ENCODE measurements at places on chromosomes 4 and X.
A peak's percentile ranks its signal among the peaks of the same experiment; 100 is the strongest.

GRCh38 chrX:30673884-30674598 is 20.8 kb downstream of the GK start:
- no peak for DNase-seq

DNA sequence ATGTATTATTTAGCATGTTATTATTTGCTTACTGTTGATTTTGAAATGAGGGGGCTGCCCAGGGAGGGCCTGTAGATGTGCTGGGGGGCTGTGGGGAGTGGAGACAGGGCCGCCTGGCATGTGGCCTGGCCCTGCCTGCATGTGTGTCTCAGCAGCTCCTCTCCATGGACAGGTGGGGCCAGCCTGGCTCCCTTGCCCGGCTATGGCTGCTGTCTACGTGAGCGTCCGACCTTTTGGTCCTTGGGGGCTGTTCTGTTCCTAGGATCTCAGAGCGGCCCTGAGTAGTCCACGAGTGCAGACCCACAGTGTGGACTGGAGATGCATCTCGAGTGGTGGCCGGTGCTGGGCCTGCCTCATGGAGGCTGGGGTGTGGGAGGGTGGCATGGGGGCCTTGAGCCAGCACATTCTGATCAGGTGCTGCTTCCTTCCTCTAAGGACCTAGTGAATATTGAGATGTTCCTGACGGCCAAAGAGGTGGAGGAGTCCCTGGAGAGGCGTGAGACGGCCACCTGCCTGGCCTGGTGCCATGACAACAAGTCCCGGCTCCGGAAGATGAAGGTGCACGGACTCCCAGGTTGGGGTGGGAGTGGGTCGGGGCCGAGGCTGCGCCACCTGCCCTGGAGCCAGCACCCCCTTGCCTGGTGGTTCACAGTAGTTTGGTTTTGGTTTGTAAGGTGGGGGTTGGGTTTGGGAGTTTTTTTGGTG is 24.9 kb upstream of the UVSSA start:
- DNase-seq = no peak

- DNase-seq = peak; percentile 15
Measured at GRCh38 chr4:183721207-183722081, 62.4 kb downstream of the TRAPPC11 start.

DNA sequence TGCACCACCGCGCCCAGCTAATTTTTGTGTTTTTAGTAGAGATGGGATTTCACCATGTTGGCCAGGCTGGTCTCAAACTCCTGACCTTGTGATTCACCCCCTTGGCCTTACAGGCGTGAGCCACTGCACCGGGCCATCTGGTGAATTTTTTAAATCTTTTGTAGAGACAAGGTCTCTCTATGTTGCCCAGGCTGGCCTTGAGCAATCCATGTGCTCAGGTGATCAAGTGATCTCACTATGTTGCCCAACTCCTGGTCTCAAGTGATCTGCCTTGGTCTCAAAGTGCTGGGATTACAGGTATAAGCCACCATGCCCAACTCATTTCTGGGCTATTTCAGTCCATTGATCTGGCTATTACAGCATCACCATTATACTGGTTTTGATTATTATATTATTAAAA is 22.2 kb upstream of the GALNT7 start:
- no peak for DNase-seq

- DNase-seq = no peak
Measured at GRCh38 chr4:91769912-91770311, 533.9 kb upstream of the GRID2 start.

- no peak for DNase-seq
Measured at GRCh38 chrX:12141511-12141910, 3.2 kb downstream of the FRMPD4 start.

DNA sequence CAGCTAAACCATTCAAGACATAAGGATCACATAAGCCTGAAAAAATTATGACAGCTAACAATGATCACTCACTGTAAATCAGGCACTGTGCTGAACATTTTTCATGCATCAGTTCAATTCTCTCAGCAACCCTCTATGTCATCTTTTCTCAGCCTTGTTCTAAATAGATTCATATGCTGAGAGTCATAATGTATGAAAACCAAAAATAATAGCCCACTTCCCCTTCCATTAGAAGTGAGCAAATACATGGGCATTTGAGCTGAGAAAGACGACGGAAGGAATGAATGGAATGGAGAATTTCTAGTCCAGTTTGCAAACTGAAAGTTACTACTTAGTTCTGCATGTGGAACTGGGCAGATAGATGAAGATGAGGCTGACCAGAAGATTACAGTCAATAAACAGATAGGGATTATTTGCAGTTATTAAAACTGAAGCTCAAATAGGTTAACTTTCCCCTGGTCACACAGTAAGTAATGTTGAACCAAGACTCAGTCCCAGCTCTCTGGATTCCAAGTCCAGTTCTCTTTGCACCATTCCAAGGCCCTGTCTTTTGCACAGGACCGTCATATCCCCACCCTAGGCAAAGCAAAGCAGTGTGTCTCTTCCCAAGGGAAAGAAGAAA is 1.6 kb upstream of the SH3RF1 start:
- no peak for DNase-seq

GRCh38 chr4:149709640-149710039 is 106.0 kb downstream of the IQCM start:
- no peak for DNase-seq

DNA sequence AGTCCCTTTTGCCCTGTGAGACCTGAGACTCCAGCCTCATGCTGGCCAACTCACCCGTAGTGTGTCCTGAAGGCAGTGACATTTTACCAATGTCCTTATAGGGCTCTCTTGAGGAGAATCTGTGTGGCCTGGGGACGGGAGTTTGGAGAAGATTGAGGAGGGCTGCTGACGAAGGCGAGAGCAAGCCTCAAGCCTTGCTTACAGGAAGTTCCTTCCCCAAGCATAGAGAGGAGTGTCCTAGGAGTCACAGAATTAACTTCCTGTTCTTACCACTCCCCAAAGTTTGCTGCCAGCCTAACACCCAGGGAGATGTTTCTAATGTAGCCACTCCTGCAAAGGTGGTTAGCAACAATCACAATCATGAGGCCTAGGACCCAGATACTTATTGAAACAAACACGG is at the start of gene NXF3:
Gene NXF3, minus strand, starts transcription at position 202 of the 400 bp plus-strand sequence. Its CDS starts 120 bp downstream, at position 82.
- DNase-seq = no peak

DNA sequence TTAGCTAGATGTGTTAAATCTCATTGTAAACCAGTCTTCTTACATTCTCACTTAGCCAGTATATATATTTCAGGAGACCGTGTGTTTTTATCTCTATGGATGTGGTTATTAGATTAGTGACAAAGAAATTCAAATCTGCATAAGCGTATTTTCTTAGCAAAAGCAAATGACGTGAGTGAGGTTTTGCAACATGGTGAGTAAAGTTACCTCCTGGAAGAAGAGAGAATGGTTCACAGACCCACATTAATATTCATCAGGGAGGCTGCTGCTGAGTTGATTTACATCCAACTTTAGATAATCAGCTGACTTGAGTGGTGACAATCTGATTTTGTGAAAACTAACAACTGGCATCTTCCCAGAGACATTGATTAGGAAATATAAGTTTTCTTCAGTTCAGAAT is 589.9 kb upstream of the GALNT7 start:
- DNase-seq = no peak

DNA sequence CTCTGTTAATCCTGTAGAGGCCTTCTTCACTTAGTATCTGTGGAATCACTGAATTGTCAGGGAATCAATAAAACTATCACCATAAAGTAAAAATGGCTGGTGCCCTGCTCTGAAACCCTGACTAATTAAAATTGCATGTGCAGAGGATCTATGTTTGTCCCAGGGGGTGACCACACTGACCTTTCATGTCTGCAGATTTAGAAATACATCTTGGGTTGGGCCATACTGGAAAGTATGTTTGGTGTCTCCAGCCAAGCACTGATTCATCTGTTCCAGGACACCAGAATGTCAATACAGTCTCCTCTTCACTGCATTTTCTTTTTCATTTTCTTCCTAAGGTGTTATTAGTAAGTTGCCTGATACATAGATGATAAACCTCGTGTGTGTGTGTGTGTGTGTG is 490.9 kb upstream of the INTU start:
- DNase-seq = no peak

GRCh38 chr4:74331944-74332343 is 23.7 kb downstream of the EPGN start:
- DNase-seq = no peak

- DNase-seq = no peak
Measured at GRCh38 chr4:18736551-18736950, 715.0 kb upstream of the LCORL start.

GRCh38 chrX:148024425-148025148 is 43.5 kb downstream of the FMR1NB start:
- no peak for DNase-seq

DNA sequence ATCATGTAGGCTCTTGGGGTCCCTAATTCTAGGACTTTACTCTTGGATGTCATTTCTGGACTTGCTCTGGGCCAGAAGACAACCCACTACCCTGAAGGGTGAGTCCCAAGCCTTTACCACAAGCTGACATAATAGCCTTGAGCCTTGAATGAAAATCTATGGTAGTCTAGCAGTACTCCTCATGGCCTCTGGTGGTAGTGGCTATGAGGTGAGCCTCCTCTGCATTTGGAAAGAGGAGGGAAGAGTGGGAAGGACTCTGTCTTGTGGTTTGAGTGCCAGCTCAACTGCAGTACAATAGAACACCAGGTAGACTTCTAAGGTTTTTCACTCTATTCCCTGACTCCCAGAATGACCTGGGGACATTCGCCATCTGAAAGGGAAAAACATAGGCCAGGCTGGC is 96.5 kb downstream of the DCAF12L1 start:
- DNase-seq = no peak

- DNase-seq = no peak
Measured at GRCh38 chr4:122960611-122961000, 38.2 kb upstream of the NUDT6 start.

DNA sequence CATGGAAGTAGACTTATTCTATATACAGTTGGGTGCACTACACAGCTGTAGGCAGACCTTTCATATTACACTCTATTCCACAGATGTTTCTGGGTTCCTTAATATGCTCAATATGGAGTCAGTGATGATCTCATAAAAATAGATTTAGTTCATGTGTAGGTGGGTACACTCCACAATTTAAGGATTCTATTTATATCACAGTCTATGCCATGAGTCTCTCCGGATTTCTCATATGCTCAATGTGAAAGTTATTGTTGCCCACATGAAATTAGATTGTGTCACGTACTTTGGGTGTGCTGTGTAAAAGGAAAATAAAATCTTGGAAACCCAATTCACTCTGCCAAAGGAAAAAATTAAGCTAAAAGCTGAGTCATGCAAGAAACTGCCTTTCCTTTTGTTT is 32.5 kb upstream of the TASL start:
- DNase-seq = no peak

- no peak for DNase-seq
Measured at GRCh38 chrX:149487292-149487691, 17.8 kb downstream of the IDS start.

DNA sequence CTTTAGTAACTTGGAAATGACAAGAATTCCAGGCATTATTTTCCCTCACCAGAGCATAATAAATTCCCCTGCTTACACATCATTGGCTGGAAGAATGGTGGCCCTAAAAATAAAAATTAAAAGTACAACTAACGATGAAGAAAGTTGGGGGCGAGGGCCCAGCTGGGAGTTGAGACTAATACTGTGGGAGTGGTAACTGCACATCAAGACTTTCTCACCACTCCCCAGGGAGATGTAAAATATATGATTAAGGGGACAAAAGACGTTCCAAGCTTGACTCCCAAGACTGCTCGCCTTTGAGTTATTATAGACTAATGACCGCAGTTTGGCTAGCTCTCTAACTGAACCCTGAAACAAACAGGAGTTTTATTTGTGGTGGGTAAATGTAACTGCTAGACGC is 30.0 kb downstream of the SMIM31 start:
- DNase-seq = no peak

- DNase-seq = no peak
Measured at GRCh38 chr4:171035909-171036308, 777.3 kb upstream of the GALNTL6 start.

- no peak for DNase-seq
Measured at GRCh38 chr4:7422151-7422897, 12.4 kb downstream of the PSAPL1 start.

- DNase-seq = no peak
Measured at GRCh38 chr4:81319657-81320056, 104.6 kb upstream of the PRKG2 start.

GRCh38 chr4:95268819-95269565 is 279.8 kb downstream of the UNC5C start:
- no peak for DNase-seq

- no peak for DNase-seq
Measured at GRCh38 chrX:153457827-153458466, 12.1 kb upstream of the TREX2 start.

GRCh38 chr4:183321079-183321478 is 1.0 kb upstream of the CLDN22 start:
- no peak for DNase-seq

DNA sequence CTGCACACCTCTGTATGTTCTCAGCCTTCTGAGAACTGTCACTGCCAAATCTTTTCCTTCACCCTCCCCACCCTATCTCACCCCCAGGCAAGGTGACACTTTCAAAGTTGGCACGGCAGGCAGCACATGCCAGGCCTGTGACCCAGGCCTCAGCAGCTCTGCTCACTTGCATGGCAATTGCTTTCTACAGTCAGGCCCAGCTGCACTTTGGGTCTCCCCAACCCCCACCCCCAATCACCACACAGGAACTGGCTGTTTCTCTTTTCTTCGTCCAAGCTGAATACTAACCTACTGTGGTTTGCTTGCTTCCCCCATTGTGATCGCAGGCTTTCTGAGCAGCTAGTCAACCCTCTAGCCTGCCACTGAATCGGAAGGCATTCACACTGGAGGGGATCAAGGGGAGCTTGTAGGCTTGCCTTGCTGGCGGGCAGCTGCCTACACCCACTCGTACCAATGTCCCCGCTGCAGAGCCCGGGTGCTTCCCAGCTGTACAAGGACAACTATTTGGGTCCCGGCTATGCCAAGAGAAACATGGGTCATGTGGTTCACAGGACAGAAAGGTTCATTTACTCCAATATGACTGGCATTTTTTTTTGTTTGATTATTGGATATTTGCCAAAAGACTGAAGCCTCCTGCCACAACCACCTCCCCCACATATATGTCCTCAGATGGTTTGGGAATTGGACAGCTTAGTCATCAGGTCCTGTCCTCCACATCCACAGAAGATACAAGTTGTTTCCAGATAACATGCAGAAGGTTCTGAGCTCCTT is 28.1 kb downstream of the SLC25A43 start:
- no peak for DNase-seq

DNA sequence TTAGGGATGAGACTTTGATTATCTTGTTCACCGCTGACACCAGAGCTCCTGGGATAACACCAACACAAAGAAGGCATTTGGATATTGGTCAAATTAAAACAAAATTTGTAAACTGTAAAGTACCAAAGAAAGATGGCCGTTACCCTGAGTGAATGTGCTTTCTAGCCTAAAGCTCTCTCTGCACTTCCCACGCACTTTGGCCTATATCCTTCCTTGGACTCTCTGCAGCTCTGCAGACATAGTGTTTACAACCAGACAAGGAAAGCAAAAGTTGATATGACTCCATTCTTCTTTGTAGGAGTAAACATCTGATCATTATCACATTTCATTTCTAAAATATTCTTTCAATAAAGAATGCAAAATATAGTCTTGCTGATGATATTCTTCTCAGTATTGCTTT is 44.8 kb upstream of the PITX2 start:
- no peak for DNase-seq

DNA sequence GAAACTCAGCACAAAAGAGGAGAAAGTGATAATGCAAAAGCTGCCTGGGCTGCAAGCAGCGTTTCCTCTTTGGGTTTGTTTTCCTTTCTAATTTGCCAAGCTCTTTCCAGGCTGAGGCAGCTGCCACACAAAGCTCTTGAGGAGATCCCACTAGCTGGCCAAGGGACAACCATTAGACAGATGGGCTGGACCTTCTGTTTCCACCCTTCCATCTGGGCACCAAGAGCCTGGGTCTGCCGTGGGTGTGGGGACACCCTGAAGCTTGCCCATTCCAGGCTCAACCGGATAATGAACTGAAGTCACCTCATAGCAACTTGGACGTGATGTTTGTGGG is 194.6 kb upstream of the C1QTNF7 start:
- no peak for DNase-seq

All from activated gamma-delta T cell (primary cell).